ENCODE measurements at places on chromosomes 6 and 20.

GRCh38 chr6:136843210-136843609 lies 20.8 kb downstream of the PEX7 start:
- DNase-seq, result no peak

- DNase-seq, result no peak
These were observed 110.9 kb downstream of the HFE start for GRCh38 chr6:26197933-26198721.

DNA sequence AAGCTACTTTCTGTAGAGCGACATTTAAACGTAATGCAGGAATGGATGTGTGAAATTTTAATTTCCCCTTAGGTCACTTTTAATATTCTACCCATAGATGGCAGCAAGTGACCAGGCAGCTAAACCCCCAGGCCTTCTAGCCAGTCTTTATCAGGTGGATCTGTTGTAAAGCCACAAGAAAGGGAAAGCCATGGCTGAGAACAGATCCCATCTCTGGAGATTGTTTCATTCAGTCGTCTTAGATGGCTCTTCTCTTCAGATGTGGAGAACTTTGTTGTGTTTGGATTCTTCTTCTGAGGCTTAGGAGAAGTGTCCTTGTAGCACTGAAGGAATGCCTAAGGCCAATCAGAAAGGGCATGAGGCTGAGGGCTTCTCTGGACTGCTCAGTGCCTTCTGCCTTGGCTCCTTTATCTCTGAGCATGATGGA lies 15.8 kb upstream of the RNF182 start:
- no peak for DNase-seq

DNA sequence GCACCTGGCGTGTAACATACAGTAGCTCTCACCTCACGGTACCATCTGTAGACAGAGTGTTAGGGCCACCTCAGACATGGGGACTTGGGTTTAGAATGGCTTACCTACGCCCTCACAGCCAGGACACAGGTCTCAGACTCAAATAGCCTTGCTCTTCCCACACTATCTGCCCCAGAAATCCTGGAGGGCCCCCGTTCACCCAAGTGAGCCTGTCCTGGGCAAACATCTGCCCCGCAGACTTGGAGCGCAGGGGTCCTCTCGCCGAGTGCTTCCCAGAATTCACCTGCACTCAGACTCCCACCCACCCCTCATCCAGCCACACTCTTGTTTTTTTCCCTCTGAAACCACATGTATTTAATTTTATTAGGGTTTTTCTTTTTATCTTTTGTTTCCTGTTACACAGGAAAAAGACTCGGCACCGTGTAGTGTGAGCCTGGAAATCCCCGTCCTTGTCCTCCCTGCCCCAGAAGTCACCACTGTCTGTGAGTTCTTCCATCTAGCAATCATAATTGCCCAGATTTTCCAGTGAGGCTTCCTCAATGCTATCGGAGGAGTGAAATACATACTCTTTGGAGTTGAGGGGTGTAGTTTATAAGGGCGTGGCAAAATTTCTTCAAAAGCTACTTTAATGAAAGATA lies 17.1 kb upstream of the MAP1LC3A start:
- DNase-seq, result no peak

GRCh38 chr6:117117652-117118051 lies 147.7 kb upstream of the VGLL2 start:
- no peak for DNase-seq

DNA sequence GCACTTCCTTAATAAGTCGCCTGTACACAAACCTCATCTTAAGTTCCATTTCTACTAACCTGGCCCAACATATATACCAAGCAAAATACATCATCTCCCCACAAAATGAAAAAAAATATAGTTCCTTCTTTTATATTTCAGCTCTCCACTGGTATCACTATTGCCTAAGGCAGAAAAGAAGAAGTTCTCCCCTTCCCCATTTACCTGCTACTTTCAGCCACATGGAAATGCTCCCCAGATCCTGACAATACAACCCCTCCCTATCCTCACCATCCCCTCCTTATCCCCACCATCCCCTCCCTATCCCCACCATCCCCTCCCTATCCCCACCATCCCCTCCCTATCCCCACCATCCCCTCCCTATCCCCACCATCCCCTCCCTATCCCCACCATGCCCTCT lies 175.7 kb downstream of the LINC00237 start:
- DNase-seq, result no peak

DNA sequence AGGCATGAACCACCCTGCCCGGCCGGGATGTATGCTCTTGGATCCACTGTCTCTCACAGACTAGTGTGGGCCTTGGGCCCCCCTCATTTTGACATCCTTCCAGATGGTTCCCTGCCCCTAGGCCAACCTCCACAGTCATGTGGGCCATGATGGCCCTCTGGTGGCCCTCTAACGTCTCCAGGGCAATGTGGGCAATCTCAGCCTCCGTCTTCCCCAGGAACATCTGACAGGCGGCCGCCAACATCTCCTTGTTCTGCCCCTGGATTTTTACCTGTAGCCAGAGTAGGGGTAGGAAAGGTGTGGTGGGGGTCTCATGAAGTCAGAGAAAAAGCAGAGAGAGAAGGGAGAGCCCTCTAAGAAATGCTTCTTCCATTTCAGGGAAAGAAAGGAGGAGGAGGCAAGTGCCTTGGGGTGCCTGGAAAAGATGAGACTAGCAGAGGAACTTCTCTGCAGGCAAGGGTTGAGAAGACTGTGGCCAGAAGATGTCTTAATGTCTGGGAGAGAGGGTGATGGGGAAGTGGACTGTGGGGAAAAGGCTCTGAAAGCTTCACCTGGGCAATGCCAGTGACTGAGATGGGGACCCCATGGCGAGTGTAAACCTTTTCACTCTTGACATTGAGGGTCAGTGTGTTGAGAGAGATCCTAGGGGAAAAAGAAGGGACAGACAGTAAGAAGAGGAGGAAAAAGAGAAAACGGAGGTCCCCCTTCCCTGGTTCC lies 1.3 kb downstream of the FLOT1 start:
- DNase-seq, result no peak

- DNase-seq, result no peak
These were observed 190.2 kb downstream of the TSHZ2 start for GRCh38 chr20:53162251-53162835.

DNA sequence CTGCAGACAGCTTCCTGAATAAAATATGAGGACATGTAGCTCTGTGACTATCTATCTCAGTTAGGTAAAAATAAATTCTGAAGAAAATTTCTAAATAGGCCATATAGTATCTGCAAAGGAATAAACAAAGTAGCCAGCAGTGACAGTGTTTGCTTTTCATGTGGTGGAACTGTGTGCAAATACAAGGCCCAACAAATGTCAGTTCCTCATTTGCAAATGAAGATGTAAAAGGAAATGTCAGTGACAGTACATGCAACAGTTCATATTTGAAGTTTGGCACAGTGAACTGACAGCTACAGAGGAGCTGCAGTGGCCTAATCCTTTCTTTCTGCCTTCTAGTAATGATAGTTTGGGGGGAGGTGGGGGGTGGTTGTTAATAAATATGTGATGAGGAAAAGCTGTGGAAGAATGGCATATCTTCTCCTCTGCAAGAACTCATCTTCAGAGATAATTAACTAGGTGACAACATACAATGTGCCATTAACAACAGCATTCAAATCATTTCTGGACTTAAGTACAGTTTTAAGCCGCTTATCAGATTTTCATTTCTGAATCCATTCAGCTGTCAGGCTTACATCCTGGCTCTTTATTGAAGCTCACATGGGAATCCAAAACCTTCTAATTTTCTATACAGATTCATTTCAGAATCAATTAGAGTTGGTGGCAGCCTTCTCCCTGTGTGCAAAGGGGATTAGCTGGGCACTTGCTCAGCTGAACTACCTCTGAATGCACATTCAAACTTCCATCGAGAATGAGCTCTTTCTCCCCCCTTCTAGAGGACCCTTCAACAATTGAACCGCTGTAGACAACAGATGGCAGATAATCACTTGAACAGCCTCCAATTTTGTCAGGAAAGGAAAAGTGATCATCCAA lies 1059.0 kb upstream of the EPHA7 start:
- DNase-seq, result no peak

DNA sequence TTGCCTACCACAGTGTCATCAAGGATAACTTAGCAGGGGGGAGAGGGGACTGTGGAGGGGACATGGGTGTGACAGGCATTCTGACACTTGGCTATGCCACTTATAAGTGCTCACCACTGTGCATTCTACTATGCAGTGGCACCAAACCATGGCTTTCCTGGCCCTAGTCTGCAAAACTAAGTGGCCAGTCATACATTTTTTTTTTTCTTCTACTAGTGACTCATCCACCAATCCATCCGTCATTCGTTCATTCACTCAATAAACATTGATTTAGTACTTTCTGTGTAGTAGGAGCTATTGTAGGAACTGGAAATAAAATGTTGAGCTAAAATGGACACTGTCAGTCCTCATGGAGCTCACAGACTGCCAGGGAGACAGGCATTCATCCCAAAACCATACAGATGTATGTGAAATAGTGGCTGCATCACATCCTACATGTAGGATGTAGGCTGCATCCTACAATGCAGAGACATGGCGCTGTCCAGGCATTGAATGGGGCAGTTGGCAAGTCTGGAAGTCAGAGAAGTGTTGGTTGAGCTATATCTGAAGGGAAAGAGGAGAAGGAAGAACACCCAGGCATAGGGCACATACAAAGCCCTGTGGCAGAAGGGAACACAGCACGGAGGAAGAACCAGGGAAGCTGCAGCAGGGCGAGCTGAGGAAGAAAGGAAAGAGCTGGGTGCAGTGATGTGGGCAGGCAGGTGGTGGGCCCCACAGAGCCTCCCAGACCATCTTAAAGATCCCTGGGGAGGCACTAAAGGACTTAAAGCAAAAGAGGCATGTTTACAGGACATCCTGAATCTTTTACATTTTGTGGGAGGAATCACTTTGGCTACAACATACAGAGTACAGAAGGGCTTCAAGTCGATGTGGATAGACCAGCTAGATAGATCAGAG lies 224.4 kb downstream of the UST start:
- DNase-seq, result no peak

DNA sequence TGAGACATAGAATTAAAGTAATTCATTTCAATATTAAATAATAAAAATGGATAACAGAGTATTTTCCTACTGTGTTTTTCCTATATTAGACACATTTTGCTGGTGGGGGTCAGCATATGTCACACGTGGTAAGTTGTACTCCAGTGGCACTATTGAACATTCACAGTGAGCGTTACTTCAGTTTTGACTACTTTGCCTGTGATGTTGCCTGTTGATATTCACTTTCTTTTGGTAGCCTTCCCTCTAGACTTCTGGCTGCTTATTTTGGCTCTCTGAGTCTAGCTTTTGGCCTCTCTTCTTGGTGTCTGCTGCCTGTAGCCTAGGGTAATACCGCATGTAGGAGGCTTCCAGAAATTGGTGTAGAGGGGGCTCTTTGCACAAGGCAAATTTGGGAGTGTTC lies 64.4 kb upstream of the TFB1M start:
- DNase-seq, result no peak

GRCh38 chr20:33585413-33585812 lies 76.7 kb upstream of the C20orf144 start:
- DNase-seq, result no peak

GRCh38 chr6:11224252-11224965 lies 8.1 kb downstream of the NEDD9 start:
- DNase-seq, result no peak

- no peak for DNase-seq
These were observed 522.2 kb upstream of the FLRT3 start for GRCh38 chr20:14859627-14860026.

- no peak for DNase-seq
These were observed 2.9 kb upstream of the CHRNA4 start for GRCh38 chr20:63363981-63364561.

DNA sequence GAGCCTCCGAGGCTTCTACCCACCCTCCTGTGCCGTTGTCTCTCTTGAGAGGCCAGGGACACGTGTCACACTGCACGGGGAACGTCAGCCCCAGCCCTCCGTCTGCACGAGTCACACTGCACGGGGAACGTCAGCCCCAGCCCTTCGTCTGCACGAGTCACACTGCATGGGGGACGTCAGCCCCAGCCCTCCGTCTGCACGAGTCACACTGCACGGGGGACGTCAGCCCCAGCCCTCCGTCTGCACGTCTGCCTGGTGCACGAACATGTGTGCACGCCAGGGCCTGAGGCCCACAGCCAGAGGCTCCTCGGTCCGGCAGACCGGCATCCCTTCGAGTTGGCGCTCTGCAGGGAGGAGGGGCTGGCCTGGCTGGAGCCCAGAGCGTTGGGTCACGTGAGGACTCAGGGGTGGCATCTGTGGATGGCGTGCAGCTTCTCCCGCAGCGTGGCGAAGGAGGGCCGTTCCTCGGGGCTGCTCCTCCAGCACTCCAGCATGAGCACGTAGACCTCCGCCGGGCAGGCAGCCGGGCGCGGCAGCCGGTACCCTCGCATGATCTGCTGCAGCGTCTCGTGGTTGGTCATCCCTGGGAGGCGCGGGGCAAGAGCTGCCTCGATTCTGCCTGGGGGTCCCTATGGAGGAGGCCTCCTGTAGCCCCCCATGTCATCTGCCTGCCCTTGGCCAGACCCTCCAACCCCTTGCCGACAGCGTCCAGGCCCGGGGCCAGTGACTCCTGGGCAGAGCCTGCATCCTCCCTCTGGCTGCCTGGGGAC lies 3.4 kb upstream of the PTK6 start:
- DNase-seq, result peak; percentile 89

- DNase-seq, result no peak
These were observed 78.5 kb upstream of the PHACTR1 start for GRCh38 chr6:12637960-12638641.

- no peak for DNase-seq
These were observed 229.5 kb downstream of the THBS2 start for GRCh38 chr6:169024047-169024660.

DNA sequence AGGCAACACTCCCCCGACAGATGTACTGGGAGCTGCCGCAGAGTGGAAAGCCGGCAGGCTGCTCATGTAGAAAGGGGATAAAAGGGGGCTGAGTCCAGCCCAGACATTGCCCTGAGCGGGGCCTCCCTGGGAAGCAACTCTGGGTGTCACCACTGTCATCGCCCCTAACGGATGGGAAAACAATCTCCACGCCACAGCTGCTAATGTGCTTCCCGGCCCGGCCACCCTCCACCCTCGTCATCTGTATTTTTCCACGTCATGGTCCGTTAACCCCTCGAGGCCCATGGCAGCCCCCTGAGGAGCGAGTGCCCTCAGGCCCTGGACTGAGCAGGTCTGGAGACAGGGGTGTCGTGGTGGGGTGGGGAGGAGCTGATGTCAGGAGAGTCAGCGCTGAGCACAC lies 227.4 kb downstream of the DLL1 start:
- DNase-seq, result peak; percentile 43

DNA sequence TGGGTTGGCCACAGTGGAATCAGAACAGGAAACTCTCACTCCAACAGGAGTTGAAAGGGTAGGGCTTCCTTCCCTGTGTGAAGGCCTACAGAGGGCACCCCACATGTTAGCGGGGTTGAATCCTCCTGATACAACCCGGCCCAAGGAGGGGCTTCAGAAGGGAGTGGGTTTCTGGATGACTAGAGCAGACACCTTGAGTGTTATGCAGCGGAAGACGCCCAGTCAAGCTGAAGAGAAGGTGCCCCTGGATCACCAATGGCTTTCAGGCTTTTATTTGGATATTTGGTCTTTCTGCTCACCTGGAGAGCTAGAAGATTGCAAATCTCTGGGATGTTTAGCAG lies 132.8 kb downstream of the PRND start:
- no peak for DNase-seq

DNA sequence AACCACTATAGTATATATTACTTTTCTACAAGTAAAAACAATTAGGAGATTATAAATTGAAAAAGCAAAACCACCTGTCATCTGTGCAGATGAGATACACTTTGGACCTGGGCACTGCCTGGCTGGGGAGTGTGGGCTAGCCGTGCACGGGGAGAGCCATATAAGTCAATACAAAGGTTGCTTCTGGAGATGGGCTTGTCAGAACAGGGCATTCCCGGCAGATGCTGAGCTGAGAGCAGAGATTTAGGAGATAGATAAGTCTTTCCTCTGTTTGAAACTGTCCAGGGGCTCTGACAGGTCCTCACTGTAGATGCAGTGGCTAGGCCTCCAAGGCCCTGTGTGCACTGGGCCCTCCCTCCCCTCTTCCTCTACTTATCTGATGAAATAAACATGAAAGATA lies 34.5 kb downstream of the CD164 start:
- DNase-seq, result no peak

Measured in RWPE2 (cell line).